ENCODE measurements at places on chromosomes 5 and 9. TPM values are rescaled to one million over a fixed set of nuclear protein-coding genes. Genes with fewer than 3 reads are reported as not detected.

Gene ZFR
- polyA plus RNA-seq = 141 TPM

Gene ALDOB
- polyA plus RNA-seq = not detected

Gene SLC1A1
- 30.8 TPM for polyA plus RNA-seq

Gene BRD9
- polyA plus RNA-seq = 51.3 TPM

Gene FTMT
- not detected for polyA plus RNA-seq

Gene DIMT1
- 20.0 TPM for polyA plus RNA-seq

Gene ISL1
- 27.6 TPM for polyA plus RNA-seq

Gene TMEM174
- polyA plus RNA-seq = not detected

Gene SCGB3A2
- polyA plus RNA-seq = not detected

Gene NUDCD2
- polyA plus RNA-seq = 17.7 TPM

Gene CNTNAP3
- polyA plus RNA-seq = 7.6 TPM

Gene BRINP1
- polyA plus RNA-seq = 20.3 TPM

Gene TNFSF15
- not detected for polyA plus RNA-seq

Gene TMEM232
- polyA plus RNA-seq = 7.4 TPM

Gene CYLC2
- not detected for polyA plus RNA-seq

Gene FGD3
- 8.3 TPM for polyA plus RNA-seq

Gene NOTCH1
- polyA plus RNA-seq = 0.15 TPM

Gene PCDHB13
- 1.6 TPM for polyA plus RNA-seq

Gene MSMP
- not detected for polyA plus RNA-seq

Gene PCDHGB7
- polyA plus RNA-seq = 4.7 TPM

Gene CDH9
- polyA plus RNA-seq = 1.7 TPM

Gene SPARC
- polyA plus RNA-seq = 15.3 TPM

Gene EDIL3
- 7.4 TPM for polyA plus RNA-seq

Gene CCNI2
- not detected for polyA plus RNA-seq

Gene FOXD4
- polyA plus RNA-seq = 2.3 TPM

Gene MPDZ
- 13.1 TPM for polyA plus RNA-seq

Gene KCNN2
- 1.6 TPM for polyA plus RNA-seq

Gene MUSK
- polyA plus RNA-seq = not detected

Gene BSPRY
- polyA plus RNA-seq = not detected

Data from neural cell (in vitro differentiated cells).